Stimulated activated CD4-positive, alpha-beta T cell treated with anti-CD3 and anti-CD28 coated beads, Interleukin-4, amount 100 ng/mL, for 24 hours (primary cell): ENCODE measurements at places on chromosomes 5 and 9.

GRCh38 chr5:93477816-93478215, 103.2 kb downstream of the NR2F1-AS1 start:
- DNase-seq: no peak

- DNase-seq: no peak
Observed at GRCh38 chr5:79843450-79844388, 147.3 kb downstream of the MTX3 start.

DNA sequence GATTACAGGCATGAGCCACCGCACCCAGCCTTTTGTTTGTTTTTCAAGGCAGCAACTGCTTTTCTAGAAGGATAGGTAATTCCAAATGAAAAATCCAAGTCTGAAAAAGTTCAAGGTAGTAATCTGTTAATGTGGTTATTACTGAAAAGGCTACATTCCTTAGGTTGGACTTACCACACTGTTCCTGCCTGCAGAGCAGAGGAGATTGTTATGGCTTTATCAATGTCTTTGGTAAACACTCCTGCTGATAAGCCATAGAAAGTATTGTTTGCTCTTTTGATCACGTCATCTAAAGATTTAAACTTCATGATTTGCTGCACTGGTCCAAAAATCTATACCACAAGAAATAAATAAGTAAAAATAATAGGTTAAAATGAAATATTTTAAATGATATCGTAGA, 43.4 kb downstream of the ALDH1A1 start:
- DNase-seq: no peak

DNA sequence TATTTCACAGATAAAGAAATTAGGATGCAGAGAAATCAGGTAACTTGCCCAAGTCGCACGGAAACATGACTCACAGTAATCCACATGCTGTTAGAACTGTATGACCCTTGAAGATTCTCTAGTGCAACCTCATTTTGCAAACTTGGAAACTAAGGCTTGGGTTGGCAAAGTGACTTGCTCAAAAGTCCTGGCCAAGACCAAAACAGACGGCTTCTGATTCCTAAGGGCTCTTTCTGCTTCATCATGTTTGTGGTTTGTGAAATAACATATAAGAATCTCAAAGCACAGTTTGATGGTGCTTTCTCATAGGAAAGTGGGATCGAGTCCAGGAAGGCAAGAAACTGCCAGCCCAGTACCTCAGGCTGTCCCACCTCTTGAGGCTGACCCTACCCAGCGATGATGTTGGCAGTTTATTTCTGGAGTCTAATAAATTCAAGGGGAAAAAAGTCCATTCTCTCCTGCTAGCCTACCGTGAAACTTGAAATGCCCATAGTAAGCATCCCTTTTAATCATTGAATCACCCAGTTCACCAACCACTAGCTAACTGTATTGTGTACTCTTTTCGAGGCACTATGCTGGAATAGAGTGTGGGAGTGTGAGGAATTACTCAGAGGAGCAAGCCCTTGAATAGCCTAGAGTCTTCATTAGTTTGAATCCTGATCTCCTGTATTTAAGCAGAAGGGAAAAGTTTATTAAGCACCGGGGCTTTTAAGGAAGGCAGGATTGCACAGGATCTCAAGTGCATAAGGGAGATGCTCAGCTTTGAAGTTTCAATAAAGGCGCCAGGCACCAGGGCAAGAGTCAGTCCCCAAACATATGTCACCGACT, 14.1 kb downstream of the CAPSL start:
- DNase-seq: peak; percentile 31

DNA sequence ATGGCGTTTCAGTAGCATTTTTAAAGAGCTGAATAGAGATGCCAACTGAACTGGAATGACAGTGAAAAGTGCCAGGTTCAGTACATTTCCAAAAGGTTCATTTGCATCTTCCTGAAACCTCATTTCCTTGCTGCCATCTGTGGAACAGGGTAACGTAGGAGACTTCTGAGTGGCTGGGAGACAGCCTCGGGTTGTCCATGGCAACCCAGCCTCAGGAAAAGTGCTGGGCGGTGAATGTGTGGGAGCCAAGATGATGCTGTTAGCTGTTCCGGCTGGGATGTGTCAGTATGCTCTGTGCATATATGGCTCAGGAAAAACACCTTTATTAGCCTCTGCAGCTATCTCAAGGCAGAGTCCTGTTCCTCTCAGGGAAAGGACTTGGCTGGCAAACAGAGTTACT, 87.5 kb downstream of the KLHL3 start:
- no peak for DNase-seq

DNA sequence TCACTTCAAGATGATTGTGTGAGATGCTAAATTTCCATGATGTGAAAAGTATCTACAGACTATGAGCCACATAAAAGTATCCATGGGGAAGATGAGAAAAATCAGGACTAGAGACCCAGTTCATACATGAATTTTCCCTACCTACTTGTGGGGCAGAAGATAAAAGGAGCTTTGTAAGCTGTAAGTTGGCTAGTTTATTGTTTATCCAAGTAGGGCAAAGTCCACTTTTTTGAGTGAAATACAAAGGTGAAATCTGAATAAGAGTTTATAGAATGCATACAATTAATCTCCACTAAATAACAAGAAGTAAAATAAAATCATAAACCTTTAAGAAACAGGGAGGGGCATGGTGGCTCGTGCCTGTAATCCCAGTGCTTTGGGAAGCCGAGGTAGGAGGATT, 160.4 kb downstream of the ELAVL2 start:
- no peak for DNase-seq

GRCh38 chr5:150105928-150106615, 19.7 kb upstream of the CSF1R start:
- DNase-seq: no peak

GRCh38 chr9:86893811-86894490, 53.4 kb downstream of the GAS1 start:
- no peak for DNase-seq

- DNase-seq: no peak
Observed at GRCh38 chr5:123605822-123606221, 93.8 kb downstream of the CSNK1G3 start.

DNA sequence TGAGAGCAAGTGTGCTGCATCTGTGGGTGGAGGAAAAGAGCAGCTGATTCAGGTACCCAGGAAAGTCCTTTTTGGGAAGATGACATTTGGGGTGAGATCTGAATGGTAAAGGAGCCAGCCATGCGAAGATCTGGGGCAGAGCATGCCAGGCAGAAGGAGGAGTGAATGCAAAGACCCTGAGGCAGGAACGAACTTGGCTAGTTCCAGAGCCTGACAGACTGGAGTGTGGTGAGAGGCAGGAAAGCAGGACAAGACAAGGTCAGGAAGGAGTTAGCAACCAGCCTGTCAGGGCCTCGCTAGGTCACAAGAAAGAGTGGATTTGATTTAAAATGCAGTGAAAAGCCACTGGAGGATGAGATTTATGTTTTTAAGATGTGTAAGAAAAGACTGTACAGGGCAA, 28.2 kb downstream of the RGS7BP start:
- DNase-seq: no peak

DNA sequence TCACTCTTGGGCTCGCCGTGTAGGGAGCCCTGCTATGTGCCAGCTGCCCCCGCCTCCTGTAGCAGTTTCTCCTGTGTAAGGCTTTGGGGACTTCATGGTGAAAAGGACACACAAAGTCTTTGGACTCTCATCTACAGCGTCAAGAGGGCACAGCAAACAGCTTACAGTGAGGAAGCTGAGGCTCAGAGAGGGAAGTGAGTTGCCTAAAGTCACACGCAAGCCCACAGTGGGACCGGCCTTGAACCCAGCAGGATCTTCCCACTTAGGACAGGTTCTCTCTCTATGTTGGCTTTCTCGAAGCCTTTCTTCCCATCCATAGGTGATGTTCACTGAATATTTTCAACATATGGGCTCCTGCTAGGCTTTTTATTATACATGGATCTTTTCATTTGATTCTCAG, 9.8 kb upstream of the PRRX2 start:
- no peak for DNase-seq

GRCh38 chr9:75685062-75685461, 205.4 kb upstream of the PCSK5 start:
- no peak for DNase-seq

GRCh38 chr9:115229496-115229895, 111.5 kb upstream of the TNC start:
- no peak for DNase-seq

- no peak for DNase-seq
Observed at GRCh38 chr5:172906436-172906835, 52.8 kb upstream of the RPL26L1 start.

- no peak for DNase-seq
Observed at GRCh38 chr9:81979196-81979595, 9.4 kb upstream of the SPATA31D1 start.

GRCh38 chr5:132099905-132100304, 26.3 kb downstream of the CSF2 start:
- peak; percentile 4 for DNase-seq

GRCh38 chr9:128836509-128837145, 7.0 kb upstream of the SPOUT1 start:
- no peak for DNase-seq

- DNase-seq: no peak
Observed at GRCh38 chr5:55347786-55348185, 40.0 kb downstream of the MTREX start.

DNA sequence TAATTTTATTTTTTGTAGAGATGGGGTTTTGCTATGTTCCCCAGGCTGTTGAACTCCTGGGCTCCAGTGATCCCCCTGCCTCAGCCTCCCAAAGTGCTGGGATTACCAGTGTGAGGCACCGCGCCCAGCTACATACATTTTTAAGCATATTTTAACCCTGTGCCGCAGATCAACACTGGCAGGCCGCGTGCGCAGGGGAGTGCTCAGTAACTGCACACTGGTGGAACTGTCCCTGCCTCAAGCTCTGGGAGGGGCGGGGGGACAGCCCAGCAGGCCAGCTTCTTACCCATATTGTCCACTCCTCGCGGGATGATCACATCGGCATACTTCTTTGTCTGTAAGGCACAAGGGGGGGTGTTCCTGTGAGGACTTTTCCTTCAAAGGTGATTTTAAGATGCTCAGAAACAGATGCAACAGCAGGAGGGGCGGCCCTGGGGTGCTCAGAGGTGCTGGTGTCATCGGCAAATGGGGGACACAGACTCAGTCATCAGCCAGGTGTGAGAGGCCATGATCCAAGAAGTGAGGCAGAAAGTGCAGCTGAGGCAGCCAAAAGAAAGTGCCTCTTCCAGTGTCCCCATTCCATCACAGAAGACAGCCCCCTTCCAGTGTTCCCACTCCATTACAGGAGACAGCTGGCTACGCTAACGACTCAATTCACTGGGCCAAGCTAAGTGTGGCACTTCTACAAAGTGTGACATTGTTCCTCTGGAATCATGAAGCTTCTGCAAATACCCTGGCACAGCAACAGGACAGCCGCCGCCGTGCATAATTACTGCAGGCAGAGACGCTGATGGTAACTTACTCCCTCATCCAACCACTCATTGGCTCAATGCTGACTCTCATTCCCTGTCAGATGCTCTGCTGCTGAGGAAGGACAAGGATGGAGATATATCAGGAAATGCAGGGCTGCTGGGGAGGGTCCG, 5.2 kb downstream of the UCK1 start:
- DNase-seq: no peak

DNA sequence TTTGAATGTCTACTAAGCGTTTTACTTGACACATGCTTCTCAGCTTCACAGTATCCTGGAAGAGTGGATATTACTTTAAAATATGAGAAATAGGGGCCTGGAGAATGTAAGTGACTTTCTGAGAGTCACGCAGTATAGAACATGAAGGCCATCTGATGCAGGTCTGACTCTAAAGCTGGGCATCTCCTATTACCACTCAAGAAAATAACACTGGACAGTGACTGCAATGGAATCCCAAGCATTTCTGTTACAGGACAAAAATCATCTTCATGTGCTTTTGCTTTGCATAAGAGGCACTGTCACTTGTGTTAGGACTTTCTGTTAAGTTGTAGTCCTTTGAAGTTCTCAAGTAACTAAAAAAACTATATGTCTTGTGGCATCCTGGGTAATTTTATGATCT, 335.5 kb downstream of the FBXL7 start:
- DNase-seq: no peak

- no peak for DNase-seq
Observed at GRCh38 chr5:1997640-1998347, 115.1 kb upstream of the IRX4 start.

DNA sequence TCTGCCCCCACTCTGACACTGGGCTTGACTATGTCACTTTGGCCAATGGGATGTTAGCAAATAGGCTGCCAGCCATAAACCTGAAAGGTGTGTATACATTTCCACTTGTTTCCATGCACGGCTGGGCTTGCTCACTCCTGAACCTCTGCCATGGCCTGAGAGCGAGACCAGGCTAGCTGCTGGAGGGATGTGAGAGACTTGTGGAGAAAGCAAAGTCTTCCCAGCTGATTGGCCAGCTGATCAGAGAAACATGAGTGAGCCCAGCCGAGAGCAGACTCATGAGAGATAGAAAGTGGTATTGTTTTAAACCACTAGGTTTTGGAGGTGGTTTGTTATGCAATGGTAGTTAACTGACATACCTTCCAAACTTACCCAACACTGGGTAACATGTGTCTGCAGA, 13.9 kb downstream of the FAM193B start:
- no peak for DNase-seq

DNA sequence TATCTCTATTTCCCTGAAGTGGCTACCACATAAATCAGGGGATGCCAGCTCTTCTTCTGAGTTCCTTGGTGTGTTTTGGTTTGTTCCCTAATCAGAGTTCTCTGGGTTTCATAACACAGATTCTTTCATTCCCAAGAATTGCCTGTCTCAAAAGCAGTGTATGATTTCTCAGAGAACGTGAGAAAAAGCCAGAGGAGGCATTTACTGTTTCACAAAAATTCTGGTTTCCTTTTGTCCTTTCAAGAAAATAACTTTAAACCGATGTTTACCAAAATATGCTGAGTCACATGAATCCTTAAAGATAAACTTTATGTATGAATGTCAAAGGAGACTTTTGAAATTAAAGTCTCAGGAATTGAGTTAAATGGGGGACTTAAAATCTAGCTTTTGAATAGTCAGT, 314.3 kb downstream of the EBF1 start:
- no peak for DNase-seq

- DNase-seq: no peak
Observed at GRCh38 chr9:72951520-72952380, 1.1 kb downstream of the ALDH1A1 start.

- peak; percentile 22 for DNase-seq
Observed at GRCh38 chr5:171450423-171451331, 31.2 kb downstream of the FGF18 start.

DNA sequence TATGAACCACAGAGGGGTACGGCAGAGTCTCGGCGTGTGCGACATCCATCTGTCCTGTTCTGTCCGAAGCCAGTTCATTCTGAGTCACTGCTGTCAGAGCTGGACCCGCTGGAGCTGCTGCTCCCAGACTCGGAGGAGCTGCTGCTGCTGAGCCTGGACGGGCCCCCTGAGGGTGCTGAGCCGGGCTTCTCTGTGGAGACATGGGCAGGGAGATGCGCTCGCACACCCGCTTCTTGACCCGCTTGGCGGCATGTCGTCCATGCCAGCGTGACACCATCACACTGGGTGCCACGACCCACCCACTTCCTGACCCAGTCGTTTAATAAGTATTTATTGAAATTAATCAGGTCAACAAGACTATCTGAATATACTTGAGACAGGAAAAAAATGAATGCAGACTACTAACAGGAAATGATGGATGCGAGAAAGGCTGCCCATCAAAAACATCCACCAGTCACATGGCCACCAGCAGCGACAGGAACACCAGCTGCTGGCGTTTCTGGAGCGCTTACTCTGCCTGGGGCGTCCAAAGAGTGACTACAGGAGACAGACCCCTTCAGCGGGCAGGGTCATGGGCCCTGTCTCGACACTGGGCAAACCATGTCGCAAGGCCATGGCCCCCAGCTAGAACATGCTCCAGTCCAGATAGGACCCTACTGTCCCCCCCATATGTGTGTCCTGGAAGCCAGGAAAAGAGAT, 8.4 kb downstream of the BRD3OS start:
- no peak for DNase-seq

- DNase-seq: no peak
Observed at GRCh38 chr9:121557581-121558447, 58.2 kb upstream of the GGTA1 start.
